ENCODE measurements at places on chromosomes 2 and 18. TPM values are rescaled to one million over a fixed set of nuclear protein-coding genes. Genes with fewer than 3 reads are reported as not detected.

DNA sequence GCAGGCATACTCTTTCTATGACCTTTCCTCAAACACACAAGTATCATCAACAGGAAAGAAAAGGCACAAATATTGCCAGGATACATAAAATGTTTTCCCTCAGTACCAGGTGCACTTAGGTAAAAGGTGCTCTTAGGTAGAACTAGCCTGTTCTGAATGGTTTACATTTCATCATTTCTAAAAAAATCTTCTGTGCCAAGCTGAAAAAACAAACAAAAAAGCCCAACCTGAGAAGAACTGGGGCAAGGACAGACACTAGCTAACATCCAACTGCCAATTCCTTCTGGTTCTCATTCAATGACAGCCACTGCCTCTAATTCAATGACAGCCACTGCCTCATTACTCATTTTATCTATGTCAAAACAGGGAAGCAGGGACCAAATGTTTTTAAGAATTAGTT, 68.5 kb downstream of the SPIRE1 start:
- DNase-seq, result no peak

The CAVIN2 gene
- 50.6 TPM for total RNA-seq

DNA sequence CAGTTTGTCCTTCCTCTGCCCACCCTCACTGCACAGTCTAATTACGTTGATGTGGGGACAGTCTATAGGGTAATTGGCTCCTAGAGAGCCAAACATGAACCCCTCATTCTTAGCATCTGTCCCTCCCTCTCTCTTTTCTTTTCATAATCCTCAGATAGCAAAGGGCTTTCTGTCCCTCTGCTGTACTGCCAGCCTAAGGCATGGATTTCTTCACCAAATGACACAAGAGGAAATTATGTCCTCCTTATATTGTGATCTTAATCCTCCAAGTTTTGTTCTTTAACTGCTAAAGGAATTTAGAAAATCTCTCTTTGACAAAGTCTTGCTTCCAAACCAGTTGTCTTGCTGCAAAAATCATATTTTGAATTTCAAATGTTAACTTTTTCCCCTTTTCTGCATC, 18.5 kb downstream of the ANTXR1 start:
- no peak for DNase-seq

DNA sequence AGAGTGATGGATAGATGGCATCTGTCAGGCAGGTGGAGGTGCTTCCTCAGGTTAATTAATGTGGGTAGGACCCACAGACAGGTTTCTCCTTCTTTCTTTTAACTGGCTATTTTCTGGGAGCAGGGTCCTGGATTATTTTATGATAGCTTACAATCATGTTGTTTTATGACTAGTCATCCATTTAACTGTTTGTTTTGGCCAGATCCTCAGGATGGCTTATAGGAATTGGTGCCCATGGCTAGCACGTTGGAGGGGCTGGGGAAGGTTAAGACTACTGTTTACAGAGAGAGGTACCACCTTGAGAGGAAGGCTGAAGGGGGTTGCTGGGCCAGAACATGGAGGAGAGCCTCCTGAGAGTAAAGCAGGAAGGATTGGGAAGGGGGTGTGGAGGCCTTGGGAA, 78.0 kb upstream of the MGAT5 start:
- DNase-seq, result no peak

- no peak for DNase-seq
These were observed 132.0 kb upstream of the HDAC4 start for GRCh38 chr2:239532859-239533258.

DNA sequence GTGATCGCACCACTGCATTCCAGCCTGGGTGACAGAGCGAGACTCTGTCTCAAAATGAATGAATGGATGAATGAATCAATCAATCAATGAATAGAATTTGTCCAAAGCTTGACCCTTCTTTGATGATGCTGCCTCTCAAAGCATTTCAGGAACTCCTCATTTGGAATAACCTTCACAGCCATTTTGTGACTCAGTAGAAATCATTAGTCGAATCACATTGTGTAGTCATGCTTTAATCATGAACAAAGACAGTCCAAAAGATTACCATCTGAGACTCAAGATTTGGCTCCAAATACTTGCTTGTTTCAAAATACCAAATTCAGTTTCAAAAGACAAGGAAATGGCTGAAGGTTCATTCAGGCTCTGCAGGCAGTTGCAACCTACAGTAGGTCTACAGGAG, 83.1 kb downstream of the VWA3B start:
- DNase-seq, result no peak

The CCDC102B gene
- 6.4 TPM for total RNA-seq

Data from vagina (tissue), 2 donors.